ENCODE measurements at places on chromosomes 4 and X. TPM values are rescaled to one million over a fixed set of nuclear protein-coding genes. Genes with fewer than 3 reads are reported as not detected.

The NR3C2 gene
- total RNA-seq, result 1.8 TPM

The CENPE gene
- total RNA-seq, result 2.1 TPM

The NDST3 gene
- total RNA-seq, result 2.4 TPM

The C4orf50 gene
- not detected for total RNA-seq

The SATL1 gene
- total RNA-seq, result not detected

The ARMCX6 gene
- 29.0 TPM for total RNA-seq

The ABCG2 gene
- 1.8 TPM for total RNA-seq

The CASP6 gene
- 29.4 TPM for total RNA-seq

The GLRA3 gene
- total RNA-seq, result not detected

The CC2D2A gene
- total RNA-seq, result 19.7 TPM

The RTL5 gene
- total RNA-seq, result 4.4 TPM

The GPM6B gene
- total RNA-seq, result not detected

The IL2RG gene
- not detected for total RNA-seq

The CT45A2 gene
- total RNA-seq, result not detected

The CSAG3 gene
- not detected for total RNA-seq

The VCX gene
- not detected for total RNA-seq

The AWAT2 gene
- total RNA-seq, result not detected

The CTAG2 gene
- total RNA-seq, result 0.65 TPM

The PPEF2 gene
- total RNA-seq, result not detected

The CXCL11 gene
- not detected for total RNA-seq

The SSX4B gene
- not detected for total RNA-seq

The TCEANC gene
- total RNA-seq, result 3.9 TPM

The SH3D19 gene
- total RNA-seq, result 31.6 TPM

The KIF4A gene
- total RNA-seq, result 1.2 TPM

The PARM1 gene
- 0.89 TPM for total RNA-seq

The ITM2A gene
- not detected for total RNA-seq

The CYP2U1 gene
- total RNA-seq, result 17.8 TPM

The ABLIM2 gene
- 0.09 TPM for total RNA-seq

Data from smooth muscle cell of the umbilical artery (primary cell).